ENCODE measurements at places on chromosomes 1 and 21. TPM values are rescaled to one million over a fixed set of nuclear protein-coding genes. Genes with fewer than 3 reads are reported as not detected.

Gene C1orf56
- 3.6 TPM for total RNA-seq

Gene ARHGEF10L
- total RNA-seq = 6.8 TPM

Gene ACKR1
- not detected for total RNA-seq

Gene OR2L13
- not detected for total RNA-seq

Gene CHI3L2
- total RNA-seq = 0.15 TPM

Gene NPPA
- total RNA-seq = not detected

Gene LORICRIN
- not detected for total RNA-seq

Measured in M059J (cell line).